Activated T-cell treated with anti-CD3 and anti-CD28 coated beads for 24 hours (primary cell): ENCODE measurements at places on chromosomes 12 and 14.

DNA sequence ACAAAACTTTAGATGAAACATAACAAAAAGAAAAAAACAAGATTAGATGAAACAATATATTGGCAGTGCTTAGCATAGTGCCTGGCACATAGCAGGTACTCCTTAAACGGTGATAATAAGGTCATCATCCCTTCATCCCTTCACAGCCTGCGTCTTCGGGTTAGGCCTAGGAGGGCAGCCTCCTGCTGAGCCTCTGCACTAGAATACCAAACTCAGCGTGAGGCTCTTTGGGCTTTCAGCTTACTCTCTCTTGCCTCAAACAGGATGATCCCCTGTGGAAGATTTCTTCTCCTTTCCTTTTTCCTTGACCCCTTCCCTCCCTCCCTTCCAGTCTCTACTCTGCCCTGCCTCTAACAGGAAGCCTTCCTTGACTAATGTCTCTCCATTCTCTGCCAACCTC is 14.4 kb upstream of the FIGNL2 start:
- no peak for DNase-seq

DNA sequence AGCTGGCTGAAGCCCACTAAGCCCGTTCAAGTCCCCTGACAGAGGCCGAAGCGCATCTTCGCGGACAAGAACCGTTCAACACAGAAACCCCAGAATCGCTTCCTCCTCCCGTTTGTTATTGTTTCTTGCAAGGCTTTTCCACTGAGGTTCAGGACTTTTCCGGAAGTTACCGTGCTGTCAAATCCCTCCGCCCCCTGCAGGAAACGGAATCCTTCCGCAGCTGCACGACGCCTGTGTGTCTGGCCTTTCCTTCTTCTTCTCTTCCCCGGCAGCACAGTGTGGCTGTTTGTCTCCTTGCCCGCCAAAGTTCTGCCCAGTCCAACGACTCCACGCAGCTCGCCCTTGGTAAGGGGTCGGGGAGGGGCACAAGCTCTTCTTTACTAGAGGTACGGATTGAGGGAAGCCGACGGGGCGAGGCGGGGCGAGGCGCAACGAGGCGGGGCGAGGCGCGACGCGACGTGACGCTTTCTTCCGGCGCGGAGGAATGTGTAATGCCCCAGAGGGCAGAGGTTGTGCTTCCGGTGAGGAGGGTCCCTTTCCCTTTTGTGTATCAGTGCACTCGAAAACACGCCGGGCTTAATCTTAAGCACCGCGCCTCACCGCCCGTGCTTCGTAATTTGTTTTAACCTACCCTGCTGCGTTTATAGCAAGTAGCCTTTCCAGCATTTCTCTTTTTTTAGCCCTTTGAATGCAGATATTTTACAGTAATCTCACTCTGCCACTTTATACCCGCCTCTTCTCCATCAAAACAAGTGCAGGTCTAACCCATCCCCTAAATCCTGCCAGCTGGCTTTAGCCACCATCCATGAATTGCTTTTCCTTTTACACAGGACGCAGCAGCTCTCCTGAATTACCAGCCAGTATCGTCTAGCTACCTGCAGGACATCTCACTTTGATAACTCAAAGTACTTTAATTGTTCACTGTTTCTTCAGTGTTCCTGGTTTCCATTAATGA is at the start of gene KDM5A:
Gene KDM5A, minus strand, starts transcription at position 179 of the 955 bp plus-strand sequence. CDS start 229 bp downstream, outside the sequence.
- peak; percentile 79 for DNase-seq

DNA sequence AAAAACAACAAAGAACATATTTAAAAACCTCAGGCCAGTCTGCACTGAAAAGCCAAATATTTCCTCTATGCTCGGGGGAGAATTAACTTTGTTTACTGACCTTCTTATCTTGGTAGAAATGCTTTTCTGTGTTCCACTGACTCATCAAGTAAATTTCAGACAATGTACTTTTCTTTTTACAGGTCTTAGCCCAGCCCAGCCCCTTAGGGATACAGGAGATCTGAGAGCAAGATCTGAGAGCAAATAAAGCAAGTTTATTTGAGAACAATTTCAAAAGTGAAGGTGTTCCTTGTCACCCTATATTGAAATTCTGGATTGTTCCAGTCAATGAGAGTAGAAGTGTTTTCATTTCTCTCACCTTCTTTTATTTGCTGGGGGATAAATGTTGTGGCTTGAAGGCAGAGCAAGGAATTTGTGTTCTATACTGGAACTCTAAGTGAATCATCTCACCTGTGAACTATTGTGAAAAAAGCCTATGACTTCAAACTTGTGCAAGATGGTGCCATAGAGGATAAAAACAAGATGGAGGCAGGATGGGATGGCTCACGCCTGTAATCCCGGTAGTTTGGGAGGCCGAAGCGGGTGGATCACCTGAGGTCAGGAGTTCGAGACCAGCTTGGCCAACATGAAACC is 7.9 kb upstream of the GPRC5A start:
- DNase-seq: no peak

GRCh38 chr14:46233786-46234185 is 417.8 kb downstream of the RPL10L start:
- DNase-seq: no peak

- no peak for DNase-seq
Observed at GRCh38 chr12:28114488-28114887, 75.8 kb upstream of the CCDC91 start.

DNA sequence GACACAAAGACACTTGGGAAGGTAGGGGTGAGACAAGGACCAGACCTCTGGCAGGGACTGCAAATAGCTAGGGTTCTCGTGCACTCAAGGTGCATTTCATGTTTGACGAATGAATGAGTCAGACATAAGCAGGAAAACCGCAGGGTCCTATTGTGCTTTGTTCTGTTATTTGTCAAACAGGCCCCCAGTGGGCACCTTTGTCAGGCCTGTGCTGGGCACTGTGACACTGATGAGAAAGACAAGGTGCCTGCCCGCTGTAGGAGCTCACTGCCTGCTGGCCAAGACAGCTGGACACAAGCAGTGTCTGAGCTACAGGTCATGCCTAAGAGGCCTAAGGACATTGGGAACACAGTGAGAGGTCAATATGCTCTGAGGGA is 2.3 kb downstream of the OTUB2 start:
- DNase-seq: peak; percentile 16

DNA sequence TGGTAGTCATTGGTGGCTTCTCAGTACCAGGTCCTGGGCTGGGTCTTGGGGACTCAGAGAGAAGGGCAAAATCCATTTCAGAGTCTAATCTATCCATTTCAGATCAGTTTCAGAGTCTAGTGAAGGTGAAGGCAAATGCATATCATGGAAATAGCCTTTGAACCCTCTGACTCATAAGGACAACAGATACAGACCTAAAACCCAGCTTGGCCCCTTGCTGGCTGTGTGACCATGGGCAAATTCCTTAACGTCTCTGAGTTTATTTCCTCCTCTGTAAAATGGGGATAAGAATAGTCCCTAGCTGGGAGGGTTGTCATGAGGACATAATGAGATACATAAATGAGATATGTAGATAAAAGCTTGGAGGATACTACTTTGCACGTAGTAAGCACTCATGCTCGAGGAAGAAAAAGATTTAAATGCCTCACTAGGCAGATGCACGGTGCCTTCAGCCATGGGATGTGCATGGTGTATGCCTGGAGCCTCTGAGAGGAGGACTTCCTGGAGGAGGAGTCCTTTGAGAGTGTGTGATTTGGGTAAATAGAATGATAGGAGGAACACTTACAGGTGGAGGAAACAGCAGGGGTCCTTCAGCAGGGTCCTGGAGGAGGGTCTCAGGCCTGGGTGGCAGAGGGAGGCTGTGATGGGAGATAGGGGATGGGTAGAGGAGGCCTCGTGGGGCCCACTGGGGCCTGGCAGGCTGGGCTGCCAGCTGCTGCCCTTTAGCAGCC is 8.0 kb downstream of the DTX1 start:
- no peak for DNase-seq

- no peak for DNase-seq
Observed at GRCh38 chr12:6425590-6426531, 18.9 kb upstream of the CD27 start.

DNA sequence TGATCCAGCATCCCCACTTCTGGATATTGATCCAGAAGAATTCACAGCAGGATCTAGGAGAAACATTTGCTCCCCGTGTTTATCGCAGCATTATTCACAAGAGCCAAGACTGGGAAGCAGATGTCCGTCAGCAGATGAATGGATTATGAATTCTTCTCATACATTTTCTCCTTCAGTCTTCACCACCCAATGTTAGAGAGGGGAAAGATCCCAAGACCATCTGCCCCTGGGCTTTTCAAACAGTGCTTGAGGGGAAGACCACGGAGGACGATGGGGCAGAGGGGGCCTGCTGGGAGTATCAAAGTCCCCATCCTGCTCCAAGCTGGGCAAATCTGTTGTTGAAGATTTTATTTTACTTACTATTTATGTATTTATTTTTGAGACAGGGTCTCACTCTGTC is 41.1 kb downstream of the SERPINA3 start:
- no peak for DNase-seq

- no peak for DNase-seq
Observed at GRCh38 chr12:32843528-32844095, 53.0 kb downstream of the PKP2 start.

- DNase-seq: no peak
Observed at GRCh38 chr14:67417633-67418032, 5.7 kb upstream of the PLEK2 start.

DNA sequence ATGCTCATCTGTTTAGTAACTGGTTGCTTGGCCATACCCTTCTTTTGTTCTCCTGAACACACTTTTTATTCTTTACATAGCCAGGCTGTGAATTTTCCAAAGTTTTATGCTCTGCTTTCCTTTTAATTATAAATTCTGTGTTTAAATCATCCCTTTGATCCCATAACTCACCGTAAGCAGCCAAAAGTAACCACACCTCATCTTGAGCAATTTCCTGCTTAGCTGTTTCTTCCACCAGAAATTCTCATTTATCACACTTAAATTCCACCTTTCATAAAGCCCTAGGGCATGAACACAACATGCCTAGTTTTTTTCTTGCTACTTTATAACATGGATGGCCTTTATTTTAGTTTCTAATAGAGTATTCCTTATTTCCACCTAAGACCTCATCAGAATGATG is 510.7 kb downstream of the C12orf50 start:
- DNase-seq: no peak

DNA sequence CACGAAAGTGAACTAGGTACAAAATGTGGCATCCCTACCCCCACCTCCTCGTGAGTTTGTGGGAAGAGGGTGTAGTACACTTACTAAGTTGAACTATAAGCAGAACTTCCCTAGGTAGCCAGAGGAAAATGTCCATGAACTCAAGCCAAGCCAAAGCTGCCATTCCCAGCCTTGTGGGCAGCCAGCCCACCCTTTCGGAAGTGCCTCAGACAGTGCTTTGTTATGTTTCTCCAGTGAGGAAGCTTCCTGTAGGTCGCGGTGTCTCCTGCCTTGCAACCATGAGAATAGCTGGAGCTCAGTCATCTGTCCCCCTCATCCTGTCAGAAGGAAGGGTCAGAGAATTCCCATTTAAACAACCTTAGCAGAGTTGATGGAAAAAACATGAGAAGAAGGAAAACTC is 266.9 kb downstream of the DUSP6 start:
- DNase-seq: no peak

- DNase-seq: peak; percentile 6
Observed at GRCh38 chr12:39145175-39145999, 240.0 kb upstream of the CPNE8 start.

DNA sequence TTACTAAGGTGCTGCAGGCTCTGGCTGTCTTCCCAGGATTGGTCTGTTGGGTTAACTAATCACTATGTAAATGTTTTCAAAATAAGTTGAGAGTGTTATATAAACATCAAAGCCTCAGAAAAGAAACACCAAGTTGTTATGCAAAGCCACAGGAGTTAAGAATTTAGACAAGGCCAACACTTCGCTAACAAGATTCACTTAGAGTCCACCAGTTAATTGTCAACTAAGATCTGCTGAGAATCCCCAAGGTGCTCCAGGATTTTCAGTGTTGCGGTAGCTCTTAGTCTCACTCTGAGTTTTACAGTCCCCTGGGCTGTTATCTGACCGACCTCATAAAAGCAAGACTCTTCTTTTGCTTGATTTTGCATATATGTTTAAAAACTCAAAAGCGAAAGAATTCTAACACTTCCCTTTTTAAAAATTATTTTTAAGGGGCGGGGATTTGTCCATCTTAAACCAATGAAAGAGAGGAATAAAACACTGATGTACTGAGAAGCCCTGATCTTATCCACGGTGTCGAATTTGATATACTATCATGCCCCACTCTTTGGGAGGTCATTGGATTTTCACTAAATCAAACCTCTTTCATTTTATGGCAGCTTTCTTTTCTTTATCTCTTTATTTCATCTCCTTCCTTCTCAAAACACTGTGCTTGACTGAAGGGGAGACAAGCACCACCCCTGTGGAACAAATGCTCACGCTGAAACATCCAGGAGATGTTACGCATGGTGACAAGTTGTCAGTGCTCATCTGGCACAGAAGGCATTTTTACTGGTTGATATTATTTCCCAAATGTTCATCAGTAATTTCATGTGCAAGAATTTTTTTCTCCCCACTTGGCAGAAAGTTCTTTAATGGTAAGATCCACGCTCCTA is 7.0 kb downstream of the NIN start:
- no peak for DNase-seq

DNA sequence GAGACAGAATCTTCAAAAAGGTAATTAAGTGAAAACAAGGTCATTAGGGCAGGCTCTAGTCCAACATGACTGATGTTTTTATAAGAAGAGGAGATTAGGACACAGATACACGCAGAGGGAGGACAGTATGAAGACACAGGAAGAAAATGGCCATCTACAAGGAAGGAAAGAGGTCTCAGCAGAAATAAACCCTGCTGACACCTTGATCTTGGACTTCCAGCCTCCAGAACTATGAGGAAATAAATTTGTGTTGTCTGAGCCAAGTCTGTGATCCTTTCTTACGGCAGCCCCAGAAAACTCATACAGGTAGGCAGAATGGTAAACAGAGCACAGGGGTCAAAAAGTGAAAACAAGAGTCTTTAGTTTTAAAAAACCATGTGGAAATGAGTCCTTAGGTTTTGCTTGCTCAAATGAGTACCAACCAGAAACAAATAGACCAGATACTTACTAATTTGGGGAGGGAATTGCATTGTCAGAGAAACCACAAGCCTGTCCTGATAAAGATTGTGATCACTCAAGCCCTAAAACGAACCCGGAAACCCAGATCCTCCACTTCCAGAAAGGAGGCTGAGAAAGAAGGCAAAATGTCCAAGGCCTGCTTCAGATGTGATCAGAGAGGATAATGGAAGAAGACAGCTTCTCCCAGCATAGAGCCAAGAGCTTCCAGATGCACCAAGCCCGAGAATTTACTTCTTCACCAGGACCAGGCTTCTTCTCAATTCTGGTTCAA is 93.9 kb downstream of the DUSP6 start:
- no peak for DNase-seq

DNA sequence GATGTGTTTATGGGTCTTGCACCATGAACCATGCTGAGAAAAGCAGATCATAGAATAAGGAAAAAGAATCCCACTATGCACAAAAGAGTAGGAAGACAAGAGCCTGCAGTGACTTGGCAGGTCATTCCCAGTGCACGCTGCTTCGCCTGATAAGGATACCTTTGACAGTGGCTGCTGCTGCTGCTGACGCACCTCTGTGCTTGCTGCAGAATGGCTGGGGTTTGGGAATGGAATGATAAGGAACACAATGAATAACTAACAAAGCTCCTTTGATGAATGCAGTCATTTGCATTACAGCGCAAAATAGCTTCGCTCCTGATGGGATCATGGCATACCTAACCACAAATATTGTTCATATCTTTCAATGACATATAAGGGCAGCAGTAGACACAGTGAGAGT is 278.7 kb downstream of the PDZRN4 start:
- no peak for DNase-seq

GRCh38 chr14:95197551-95197950 is 40.2 kb upstream of the DICER1 start:
- DNase-seq: no peak

- no peak for DNase-seq
Observed at GRCh38 chr12:69331909-69332684, 16.1 kb upstream of the LYZ start.

GRCh38 chr12:33438851-33439586 is 600 bp downstream of the SYT10 start:
- no peak for DNase-seq
